SJSA1 (cell line): ENCODE measurements at places on chromosomes 4 and X. TPM values are rescaled to one million over a fixed set of nuclear protein-coding genes. Genes with fewer than 3 reads are reported as not detected.

GRCh38 chrX:79161655-79162054 lies 17.2 kb downstream of the GPR174 start:
- DNase-seq, result no peak

GRCh38 chr4:98568941-98569663 lies 89.3 kb downstream of the TSPAN5 start:
- no peak for DNase-seq

DNA sequence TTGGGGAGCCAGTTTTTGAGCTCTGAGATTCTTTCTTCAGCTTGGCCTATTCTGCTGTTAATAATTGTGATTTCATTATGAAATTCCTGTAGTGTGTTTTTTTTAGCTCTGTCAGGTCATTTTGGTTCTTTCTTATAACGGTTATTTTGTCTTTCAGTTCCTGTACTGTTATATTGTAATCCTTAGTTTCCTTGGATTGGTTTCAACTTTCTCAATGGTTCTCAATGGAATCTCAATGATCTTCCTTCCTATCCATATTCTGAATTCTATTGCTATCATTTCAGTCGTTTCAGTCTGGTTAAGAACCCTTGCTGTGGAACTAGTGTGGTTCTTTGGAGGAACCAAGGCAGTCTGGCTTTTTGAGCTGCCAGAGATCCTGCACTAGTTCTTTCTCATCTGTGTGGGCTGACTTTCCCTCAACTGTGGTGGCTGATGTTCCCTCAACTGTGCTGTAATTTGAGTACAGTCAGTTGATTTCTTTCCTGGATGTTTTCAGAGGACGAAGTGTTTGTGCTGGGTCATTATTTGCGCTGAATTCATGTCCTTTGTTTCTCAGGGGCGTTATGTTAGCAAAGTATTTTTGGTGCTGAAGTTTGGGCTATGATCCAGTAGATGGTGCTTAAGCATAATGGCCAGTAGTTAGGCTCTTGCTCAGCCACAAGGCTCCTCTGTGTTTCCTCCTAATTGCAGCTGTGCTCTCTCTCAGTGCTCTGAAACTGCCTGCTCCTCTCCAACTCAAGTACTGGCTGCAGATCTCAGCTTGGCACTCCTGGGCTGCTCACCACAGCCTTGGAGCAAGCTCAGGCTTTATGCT lies 27.5 kb downstream of the ENPEP start:
- DNase-seq, result no peak

The BBS12 gene
- 2.9 and 3.3 TPM in 2 replicates for total RNA-seq

DNA sequence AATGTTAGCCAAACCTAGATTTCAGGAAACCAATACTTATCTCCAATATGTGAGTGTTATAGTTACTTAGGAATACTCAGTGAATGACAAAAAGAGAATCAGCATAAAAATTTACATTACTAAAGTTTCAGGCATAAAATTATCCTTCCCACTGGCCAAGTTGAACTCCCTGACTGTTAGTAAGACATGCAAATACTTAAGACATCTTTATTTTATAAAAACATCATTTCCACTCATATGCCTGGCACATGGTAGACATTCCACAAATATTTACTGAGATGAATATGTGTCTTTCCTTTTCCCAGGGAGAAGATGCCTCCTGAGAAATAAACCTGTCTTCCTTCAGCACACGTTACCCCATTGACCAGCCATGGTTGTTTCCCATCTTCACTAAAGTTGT lies 7.3 kb downstream of the VEGFD start:
- DNase-seq, result no peak

DNA sequence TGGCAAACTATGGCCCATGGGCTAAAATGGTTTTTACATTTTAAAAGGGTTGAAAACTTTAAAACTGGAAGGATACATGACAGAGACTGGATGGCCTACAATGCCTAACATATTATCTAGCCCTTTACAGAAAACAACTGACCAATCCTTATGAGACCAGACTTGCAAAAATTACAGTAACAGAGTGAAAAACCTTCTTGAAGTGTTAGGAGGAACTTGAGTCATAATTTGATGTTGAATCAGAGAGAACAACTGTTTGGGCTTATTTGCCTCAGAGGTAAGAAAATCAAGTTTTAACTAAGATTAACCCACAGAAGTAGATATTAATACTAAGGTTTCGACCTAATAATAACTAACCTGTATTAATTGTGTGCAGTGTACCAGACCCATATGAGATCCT lies 12.4 kb upstream of the NAP1L5 start:
- no peak for DNase-seq
